ENCODE measurements at places on chromosomes 3 and 15. TPM values are rescaled to one million over a fixed set of nuclear protein-coding genes. Genes with fewer than 3 reads are reported as not detected.

EFCAB12 gene
- total RNA-seq = 0.40 TPM

ADAMTS9 gene
- 0.55 TPM for total RNA-seq

ADPRH gene
- 2.9 TPM for total RNA-seq

AGTR1 gene
- total RNA-seq = 0.48 TPM

GOLGA6D gene
- total RNA-seq = not detected

GPR62 gene
- not detected for total RNA-seq

MESD gene
- total RNA-seq = 39.7 TPM

USP13 gene
- 12.7 TPM for total RNA-seq

SLCO2A1 gene
- 0.06 TPM for total RNA-seq

IL5RA gene
- not detected for total RNA-seq

SEMA3F gene
- total RNA-seq = 8.2 TPM

CCDC33 gene
- 7.6 TPM for total RNA-seq

TRIM42 gene
- not detected for total RNA-seq

ALS2CL gene
- 6.7 TPM for total RNA-seq

MESP1 gene
- 7.2 TPM for total RNA-seq

GOLGA8K gene
- total RNA-seq = 0.38 TPM

PARP15 gene
- not detected for total RNA-seq

CEMIP gene
- 2.1 TPM for total RNA-seq

FSD2 gene
- not detected for total RNA-seq

CCDC39 gene
- total RNA-seq = not detected

COLQ gene
- total RNA-seq = 0.44 TPM

CISH gene
- total RNA-seq = 0.48 TPM

KCNH8 gene
- total RNA-seq = not detected
